NCI-H526 (cell line): ENCODE measurements at places on chromosomes 2 and 18.

DNA sequence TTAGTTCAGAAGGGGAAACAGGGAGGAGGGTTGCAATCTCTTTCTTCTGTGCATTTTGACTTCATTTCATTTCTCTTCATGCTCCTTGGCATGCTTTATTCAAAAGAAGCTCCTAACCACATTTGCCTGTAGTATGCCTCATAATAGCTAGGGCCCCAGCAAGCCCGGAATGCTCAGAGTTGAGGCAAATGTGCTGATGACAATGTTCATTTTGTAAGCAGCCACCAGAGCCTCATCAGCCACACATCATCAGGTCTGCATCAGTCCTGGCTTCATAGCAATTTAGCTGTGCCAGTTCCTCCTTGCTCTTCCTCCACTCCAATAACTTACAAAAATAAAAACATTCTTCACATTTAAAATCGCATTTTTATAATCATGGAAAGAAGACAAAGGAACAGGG, 65.4 kb upstream of the MMADHC start:
- no peak for DNase-seq

DNA sequence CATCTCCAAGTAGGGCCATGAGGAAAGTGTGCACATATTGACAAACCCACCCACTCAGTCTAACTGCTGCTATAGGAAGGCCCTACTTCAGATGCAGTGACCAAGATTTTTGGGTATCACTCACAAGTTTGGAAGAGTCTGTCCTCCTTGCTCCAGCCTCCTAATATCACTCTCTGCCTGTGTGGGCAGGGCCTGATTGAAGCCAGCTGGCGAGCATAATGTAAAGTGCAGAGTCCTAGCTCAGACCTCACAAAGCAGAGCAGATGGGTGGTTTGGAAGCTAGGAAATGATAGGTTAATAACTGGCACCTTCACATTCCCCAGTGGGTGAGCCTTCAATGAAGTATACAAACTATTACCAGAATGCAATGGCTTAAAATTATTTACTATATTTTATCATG, 11.2 kb upstream of the SULT1C3 start:
- no peak for DNase-seq

DNA sequence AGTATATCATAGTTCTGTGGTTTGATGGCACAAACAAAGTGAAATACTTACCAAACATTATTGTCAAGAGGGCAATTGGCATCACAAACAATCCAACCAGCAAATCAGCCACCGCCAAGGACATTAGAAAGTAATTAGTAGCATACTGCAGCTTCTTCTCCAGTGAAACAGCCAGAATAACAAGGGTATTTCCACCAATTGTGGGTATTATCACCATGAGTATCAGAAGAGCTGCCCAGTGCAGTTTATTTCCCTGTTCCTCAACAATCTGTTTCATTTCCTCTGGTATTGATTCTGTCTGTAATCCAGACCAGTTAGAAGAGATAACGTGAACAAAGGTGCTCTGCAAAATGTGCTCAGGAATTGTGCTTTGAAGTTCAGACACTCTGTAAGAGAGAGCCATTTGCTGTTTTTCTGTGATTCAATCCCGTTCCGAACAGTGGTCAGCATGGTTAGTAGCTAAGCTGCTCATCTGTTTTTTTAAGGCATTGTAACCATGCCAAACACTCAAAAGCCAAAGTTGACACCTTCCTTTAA, 1.4 kb downstream of the HTR2B start:
- no peak for DNase-seq

GRCh38 chr2:26034637-26034992, 731 bp downstream of the RAB10 start:
- DNase-seq, result peak; percentile 71

- DNase-seq, result no peak
These were observed 64.1 kb downstream of the TANC1 start for GRCh38 chr2:159032580-159032979.

DNA sequence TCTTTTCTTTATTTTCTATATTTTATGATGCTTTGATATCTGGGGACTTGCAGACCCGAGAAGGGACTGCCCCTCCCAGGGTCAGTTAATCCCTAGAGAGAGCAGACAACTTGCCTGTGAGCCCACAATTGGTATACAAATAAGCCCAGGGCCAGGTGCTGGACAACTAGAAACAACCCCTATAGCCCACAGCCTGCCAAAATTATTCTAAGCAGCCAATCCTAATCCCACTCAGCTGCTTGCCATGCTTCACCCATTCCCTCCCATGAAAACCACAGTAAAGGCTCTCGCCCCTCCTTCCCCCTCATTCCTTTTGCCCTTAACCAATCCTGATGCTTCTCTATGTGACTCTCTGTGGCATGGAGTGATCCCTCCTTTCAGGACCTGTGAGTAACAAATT, 380.7 kb downstream of the RBM43 start:
- no peak for DNase-seq
